Anterior cingulate cortex (tissue), 58 donors: ENCODE measurements at places on chromosomes 11 and 22.

GRCh38 chr11:14308114-14308896 lies 50.7 kb downstream of the RRAS2 start:
- no peak for DNase-seq

- DNase-seq: peak; percentile 36
These were observed at the start of gene CTNND1 for GRCh38 chr11:57761301-57762234. Gene CTNND1 (plus strand): TSS chr11:57761802. CDS start chr11:57791479, 29,677 bp downstream.

DNA sequence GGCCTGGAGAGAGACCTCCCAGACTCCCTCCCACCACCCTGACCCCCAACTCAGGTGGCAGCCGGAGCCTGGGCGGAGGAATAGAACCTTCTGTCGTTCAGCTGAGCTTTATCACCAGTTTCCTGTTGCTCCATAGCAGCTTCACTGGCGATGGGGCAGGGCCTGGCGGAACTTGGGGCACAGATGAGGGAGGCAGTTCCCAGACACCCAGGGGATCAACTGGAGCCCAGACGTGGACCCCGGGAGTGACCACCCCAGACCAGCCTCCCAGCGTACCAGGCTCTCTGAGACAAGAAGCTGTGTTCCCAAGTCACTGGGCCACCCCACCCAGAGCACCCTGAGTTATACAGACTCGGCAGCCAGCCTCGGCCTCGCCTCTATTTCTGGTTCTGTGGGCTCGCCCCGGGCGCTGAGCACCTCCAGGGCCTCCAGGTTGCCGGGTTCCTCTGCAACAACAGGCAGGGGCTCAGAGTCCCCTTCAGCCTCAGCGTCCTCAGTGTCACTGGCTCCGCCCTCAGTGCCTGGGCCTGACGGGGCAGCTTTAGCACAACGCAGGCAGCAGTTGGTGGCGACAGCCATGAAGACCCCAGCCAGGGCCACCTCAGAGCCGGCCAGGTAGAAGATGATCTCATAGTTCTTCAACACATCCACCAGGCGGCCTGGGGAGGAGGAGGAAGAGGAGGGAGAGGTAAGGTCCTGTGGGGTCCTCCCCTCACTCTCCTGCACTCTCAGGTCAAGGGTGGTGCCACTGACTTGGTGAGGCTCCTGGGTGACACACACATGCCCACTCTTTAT lies 5.7 kb downstream of the SLC16A8 start:
- DNase-seq: no peak

DNA sequence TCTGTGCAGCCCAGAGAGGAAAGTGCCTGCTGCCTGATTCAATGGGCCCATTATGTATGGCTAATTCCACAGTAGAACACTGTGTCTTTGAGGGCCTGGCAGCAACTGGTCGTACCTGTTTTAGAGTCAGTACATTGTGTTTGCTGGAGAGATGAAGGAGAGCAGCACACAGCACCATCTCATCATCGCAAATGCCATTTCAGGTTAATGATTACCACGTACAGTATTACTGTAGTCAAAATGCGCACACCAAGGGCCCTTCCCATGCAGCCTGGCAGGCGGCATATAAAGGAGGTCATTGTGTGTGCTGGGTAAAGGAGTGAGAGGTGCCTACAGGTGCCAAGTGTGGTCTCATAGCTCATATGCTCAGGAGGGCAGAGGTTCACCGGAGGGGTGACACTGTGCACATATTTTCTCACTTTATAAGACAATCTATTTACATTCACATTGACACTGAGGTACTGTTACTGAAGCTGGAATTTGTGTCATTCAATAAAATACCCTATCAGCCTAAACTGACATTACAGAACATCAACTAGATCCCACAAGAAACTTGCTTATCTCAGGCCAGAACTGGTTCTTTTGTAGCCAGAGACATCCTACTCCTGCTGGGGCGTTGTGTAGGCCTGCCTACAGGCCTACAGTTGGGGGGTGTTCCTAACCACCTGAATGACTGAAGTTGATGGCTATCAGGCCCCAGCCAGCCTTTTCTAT lies 90.4 kb downstream of the APIP start:
- DNase-seq: peak; percentile 37

DNA sequence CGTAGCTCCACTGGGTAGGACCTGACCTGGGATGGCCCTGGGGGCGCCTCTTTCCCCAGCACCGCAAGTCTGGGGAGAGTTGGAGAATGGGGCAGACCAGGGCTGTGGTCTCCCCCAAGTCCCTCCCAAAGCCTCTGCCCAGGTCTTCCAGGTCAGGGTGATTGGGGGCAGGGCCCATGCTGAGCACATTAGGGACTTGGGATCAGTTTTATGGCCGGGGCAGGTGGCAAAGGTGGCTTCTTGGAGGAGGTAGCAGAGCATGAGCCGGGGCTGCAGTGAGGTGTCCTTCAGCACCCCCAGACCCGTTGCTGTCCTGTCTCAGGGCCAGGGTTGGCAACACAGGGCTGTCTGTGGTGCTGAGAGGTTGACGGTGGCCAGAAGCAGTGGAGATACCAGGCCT lies 6.0 kb downstream of the RELT start:
- DNase-seq: no peak
